ENCODE measurements at places on chromosomes 7 and 10.

- peak; percentile 46 for DNase-seq
These were observed 2.5 kb upstream of the ACBD5 start for GRCh38 chr10:27242951-27243551.

GRCh38 chr10:120734483-120735078, 116.6 kb upstream of the WDR11 start:
- no peak for DNase-seq

DNA sequence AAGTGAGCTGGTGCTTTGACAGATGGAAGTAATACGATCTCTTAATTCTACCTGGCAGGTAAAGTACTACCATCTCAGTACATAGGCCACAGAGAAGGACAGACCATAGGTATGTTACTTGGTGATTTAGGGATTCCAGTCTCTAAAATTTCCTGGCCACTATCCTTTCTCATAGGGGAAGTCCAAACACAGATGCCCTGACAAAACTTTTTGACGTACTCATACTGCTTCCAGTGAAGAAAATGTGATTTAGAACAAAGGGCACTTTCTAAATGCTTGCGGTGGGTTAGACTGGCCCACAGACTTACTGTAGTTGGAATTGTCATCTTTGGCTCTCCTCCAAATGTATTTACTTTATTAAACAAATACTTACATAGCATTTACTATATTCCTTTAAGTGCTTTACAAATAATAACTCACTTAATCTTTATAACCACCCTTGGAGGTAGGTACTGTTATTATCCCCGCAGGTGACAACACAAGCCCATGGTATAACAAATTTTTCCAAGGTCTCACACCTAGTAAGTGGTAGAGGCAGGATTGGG, 3.0 kb downstream of the PI4K2A start:
- no peak for DNase-seq

DNA sequence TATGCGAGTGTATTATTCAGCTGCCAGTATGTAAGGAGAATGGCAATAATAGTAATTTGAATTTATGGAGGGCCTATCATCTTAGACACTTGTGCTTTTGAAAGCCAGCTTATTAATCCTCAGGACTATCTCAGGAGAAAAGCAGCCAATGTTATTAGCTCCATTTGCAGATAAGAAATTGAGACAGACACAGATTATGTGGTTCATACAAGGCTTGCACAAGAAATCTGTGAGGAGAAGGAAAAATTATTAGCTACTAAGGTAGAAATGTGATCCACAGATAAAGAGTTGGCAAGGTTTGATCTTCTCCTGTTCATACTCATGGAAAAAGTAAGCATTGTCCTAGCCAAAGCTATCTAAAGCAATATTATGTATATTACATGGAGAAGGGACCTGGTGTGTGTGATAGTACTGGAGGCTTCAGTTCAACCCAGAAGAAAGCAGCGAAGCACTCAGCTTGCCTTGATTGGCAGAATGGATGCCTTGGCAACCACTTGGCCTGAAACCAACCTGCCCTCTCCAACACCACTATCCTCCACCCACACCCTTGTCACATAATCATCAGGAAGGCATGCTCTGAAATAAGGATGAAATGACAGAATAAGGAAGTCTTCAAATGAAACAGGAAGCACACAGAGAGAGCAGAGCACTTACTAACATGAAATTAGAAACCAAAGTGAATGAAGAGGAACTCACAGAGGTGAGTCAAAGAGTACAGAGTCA, 18.0 kb downstream of the MACC1 start:
- DNase-seq, result no peak

GRCh38 chr10:129568583-129569344, 101.7 kb downstream of the MGMT start:
- DNase-seq, result no peak

GRCh38 chr7:38863601-38864291, 45.2 kb downstream of the VPS41 start:
- DNase-seq, result no peak

DNA sequence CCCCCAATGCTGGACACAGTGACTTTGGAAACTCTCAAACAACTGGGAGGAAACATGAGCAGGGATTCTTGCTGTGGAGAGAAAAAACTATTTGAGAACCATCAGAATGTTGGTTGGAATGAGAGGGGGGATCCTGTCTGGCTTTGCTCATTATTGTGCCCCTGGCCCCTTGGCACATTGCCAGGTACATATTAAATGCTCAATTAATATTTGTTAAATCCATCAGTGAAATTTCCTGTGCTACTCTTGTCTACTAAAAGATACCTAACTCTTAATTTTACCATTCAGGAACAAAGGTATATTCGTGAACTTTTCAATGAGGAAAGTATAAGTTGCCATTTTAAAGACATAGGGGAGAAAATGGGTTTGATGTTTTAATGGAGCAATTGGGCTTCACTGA, 329.4 kb downstream of the OTUD1 start:
- no peak for DNase-seq

DNA sequence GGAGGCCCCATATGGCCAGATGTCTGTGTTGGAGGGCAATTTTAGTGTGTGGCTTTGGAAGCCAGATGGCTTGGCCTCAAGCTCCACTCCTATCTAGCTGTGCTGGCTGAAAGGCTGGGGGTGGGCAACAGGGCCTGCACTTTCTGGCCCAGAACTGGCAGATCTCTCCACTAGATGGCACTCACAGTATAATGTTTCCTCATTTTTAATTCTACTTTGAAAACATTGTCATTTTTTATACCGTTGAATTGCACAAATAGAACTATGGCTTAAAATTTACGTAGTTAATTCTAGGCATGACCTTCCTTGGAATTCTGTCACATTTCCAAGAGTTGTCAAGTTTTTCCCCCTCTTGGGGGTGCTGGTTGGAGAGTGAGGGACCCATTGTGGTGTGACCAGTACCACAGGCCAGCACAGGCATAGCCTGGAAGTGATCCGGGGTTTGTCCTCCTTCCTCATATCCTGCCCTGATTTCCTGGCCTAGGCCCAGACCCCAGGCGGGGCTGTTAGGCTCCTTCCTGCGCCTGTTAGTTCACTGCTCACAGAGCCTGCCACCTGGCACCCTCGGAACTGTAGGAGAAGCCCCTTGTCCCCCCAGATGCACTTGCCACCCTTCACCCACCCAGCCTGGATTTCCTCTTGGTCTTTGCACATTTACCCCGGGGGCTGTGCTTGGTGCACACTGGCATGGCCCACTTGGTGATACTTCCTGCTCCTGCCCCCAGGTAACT, 52.8 kb downstream of the ARHGAP22 start:
- no peak for DNase-seq

- DNase-seq, result no peak
These were observed 409.0 kb downstream of the CDC14C start for GRCh38 chr7:49333180-49333881.

- no peak for DNase-seq
These were observed 21.9 kb upstream of the VSIR start for GRCh38 chr10:71795248-71795647.

- no peak for DNase-seq
These were observed 27.4 kb upstream of the PLA2G12B start for GRCh38 chr10:72981882-72982529.

DNA sequence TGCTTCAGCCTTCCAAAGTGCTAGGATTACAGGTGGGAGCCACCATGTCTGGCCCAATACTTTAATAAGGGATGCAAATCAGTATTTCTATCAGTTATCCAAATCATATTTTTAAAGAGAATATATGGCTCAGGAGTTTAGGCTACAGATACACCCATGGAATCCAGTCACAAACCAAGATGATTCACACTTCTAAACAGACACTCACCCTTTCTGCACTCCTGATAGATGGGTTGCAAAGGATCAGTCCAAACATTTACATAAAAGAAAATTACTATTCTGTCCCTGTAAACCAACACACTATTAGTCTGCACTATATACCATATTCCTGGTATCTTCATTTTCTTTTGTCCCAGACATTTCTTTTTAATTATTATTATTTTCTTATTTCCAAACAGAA, 2.2 kb downstream of the MORN4 start:
- no peak for DNase-seq

DNA sequence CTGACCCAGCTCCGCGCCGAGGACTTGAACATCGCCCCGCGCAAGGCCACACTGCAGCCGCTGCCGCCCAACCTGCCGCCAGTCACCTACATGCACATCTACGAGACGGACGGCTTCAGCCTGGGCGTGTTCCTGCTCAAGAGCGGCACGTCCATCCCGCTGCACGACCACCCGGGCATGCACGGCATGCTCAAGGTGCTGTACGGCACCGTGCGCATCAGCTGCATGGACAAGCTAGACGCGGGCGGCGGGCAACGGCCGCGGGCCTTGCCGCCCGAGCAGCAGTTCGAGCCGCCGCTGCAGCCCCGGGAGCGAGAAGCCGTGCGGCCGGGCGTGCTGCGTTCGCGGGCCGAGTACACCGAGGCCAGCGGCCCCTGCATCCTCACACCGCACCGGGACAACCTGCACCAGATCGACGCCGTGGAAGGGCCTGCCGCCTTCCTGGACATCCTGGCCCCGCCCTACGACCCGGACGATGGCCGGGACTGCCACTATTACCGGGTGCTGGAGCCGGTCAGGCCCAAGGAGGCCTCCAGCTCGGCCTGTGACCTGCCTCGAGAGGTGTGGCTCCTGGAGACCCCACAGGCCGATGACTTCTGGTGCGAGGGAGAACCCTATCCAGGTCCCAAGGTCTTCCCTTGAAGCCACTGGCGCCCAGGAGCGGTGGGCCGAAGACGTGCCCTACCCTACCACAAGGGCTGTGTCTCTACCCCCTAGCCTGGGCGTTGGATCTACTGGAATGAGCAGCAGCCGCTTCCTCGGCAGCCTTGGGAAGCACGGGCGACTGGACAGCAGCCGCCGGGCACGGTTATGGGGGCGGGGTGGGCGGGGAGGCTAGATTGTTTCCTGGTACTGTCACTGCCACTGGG, 945 bp downstream of the ADO start:
- DNase-seq, result no peak

DNA sequence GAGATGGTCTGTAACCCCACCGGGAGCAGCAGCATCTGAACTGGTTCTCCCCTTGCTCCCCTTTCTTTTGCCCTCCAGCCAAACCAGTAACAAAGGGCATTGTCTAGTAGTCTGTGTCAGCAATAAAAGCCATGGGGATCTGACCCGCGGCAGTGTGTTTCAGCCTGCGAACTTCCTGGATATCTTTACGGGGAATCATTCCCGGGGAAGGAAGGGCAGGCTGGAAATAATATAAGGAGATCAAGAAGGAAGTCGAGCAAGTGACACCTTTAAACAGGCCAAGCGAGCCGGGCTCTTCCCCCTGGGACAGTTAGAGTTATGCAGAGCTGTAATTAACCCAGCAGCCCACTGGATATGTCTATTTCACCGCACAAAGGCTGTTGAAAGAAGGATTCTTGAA, 661.2 kb upstream of the GALNT17 start:
- no peak for DNase-seq

DNA sequence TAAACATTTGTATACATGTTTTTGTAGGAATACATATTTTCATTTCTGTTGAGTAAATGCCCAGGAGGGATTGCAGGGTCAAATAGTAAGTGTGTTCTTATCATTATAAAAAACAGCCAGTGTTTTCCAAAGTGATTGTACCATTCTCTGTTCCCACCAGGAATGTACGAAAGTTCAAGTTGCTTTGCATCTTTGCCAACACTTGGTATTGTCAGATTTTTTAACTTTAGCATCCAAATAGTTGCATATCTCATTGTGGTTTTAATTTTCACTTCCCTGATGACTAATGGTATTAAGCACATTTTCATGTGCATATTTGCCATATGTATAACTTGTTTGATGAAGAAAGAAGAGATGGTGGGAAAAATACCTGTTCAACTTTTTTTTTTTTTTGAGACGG, 213.9 kb downstream of the ZNF365 start:
- no peak for DNase-seq

DNA sequence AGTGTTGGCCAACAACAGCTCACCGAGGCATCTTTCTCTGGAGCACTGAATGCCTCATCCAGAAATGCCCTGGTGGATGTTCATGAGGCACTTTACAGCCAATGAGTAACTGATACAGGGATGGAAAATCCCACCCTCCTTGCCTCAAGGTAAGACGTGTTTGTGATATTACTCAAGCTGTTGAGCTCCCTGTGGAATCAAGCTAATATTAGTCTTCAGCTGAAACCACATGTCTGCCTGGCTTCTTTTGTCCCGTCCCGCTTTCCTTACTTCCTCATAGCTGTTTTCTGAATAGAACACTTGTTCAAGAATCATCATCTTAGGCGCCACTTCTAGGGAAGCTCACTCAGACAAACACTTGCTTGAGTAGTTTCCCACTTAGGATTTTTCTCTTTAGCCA, 422.4 kb downstream of the INHBA start:
- DNase-seq, result no peak

- DNase-seq, result no peak
These were observed 381.2 kb upstream of the SORCS1 start for GRCh38 chr10:107545717-107546116.

DNA sequence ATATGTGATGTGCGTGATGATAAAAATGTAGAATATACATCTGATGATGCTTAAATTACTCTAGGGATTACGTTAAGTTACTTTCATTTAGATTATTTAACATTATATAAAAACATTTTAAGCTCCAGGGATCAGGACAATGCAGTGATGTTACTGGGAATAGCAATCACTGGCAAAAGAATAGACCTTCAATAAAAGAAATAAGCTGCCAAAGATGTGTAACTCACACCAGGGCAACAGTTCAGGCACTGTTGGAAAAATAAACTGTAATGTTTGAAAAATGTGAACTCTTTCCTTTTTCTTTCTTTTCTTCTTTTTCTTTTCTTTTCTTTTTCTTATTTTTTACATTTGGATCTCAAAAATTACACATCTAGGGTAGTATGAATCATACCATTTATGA, 131.7 kb downstream of the SEMA3D start:
- DNase-seq, result no peak

DNA sequence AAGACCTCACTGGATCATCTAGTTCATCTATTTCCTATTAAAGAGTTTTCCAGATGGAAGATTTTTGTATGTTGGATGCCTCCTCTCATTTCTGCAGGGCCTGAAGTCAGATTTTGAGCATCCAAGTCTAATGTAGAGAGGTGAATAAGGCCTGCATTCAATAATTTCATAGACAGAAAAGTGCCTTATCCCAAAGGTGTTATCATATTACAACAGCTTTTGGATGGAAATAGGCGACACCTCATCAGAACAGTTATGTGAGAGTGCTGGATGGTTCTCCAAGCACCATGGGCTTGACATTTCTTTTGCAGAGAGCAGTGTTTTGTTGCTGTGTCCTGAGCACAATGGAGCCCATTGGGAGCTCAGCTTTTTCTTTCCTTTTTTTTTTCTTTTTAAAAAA, 162.4 kb upstream of the MEOX2 start:
- DNase-seq, result no peak

DNA sequence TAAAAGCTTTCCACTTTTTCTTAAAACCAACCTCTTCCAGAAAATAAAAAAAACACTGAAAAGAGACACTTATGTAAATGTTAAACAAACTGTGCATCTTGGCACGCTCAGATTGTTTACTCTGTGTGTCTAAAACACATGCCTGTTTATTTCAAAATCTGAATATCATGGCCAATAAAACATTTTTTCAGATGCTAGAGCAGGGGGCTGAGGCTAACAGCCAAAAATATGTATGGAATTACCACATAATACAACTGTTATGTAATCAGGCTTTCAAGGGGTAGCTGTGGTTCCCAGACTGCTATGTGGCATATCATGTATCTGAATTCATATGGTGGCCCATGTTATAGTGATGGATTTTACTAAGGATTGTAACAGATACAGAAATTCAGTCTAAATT, 130.4 kb downstream of the HIBADH start:
- DNase-seq, result no peak
